Putamen (tissue), 1 donor: ENCODE measurements at places on chromosomes 4 and X.
A peak's percentile ranks its signal among the peaks of the same experiment; 100 is the strongest.

DNA sequence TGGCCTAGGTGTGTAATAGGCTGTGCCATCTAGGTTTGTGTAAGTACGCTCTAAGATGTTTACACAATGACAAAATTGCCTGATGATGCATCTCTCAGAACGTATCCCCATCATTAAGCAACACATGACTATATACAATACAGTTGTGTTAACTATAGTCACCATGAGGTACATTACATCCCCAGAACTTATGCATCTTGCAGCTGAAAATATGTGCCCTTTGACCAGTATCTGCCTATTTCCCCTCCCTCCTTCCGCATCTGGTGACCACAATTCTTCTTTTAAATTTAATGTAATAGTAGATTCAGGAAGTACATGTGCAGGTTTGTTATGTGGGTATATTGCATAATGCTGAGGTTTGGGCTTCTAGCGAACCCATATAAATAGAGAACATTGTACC, 239.8 kb upstream of the IL1RAPL1 start:
- DNase-seq: no peak

- DNase-seq: no peak
Observed at GRCh38 chr4:105296672-105297071, 150.0 kb downstream of the TET2 start.

DNA sequence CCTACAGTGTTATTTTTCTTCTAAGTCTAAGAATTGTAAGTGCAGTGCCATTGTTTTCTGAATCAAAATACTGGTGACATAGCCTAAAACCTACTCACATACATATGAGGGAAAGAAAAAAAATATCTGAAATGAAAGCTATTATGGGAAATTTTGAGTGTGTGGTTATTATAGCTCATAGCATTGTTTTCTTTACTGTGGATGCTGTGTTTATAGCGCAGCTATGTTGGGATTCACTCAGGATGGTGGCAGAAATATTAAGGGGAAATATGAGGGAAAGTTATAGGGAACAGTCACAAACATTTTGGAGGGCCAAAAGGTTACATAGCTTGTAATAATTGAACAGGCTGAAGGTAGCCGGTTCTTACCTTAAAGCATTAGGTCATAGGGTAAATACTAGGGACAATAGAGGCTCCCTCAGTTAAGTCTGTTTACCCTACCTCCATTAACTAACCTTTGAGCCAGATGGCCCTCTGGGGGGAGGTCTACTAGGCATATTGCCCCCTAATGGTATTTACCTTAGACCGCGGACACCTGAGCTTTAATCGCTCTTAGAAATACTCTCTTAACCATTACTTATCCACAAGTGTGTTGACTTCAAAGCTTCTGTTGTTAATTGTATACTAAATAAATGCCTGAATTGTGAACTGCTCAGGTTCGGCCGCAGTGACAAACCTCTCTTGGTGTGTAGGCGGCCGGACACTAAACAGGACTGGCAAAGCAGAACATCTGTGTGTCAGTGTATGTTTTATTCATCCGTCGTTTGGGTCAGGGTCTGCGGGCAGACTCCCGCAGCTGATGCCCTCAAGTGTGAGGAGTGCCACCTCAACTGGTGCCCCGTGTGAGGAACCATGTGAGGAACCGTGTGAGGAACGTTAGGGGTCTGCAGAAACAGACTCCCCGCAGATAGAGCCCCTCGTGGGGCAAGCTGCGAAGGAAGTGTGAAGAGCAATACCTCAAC, 21.3 kb upstream of the SULT1B1 start:
- no peak for DNase-seq

GRCh38 chr4:23023121-23023520, 330.4 kb downstream of the GBA3 start:
- DNase-seq: no peak

DNA sequence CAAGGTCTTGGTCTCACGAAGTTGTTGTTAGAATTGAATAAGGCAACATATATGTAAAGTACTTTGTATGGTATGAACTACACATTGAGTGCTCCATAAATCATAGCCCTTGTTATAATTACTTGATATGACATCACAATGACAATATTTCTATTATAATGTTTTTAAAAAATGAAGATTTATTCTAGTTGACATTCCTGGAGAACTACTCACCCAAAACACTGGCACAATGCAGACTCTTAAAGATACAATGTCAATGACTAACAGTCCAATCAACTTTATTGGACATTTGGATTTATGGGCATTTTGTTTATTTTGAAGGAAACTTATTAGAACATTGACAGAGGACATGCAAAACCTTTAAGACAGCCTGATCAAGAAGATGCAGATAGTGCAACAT, 55.3 kb downstream of the ASB9 start:
- DNase-seq: no peak

DNA sequence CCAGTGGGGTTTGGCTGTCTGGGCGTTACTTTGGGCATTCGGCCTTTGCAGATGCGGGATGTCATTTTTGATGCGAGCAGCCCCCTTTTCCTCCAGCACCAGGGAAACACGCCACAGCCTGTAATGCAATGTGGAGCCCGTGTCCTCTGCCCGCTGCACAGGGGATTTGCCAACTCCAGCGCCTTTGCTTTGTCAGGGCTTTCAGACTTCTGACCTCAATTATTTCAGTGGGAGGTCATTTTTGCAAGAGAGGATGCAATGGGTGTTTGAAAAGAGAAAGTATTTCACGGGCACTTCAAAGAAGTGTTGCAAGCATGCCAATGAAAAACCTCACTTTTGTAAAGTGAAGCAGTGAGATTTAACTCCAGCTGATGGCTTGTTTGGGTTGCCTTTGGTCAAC, 11.5 kb downstream of the CLCN4 start:
- no peak for DNase-seq

- peak; percentile 31 for DNase-seq
Observed at GRCh38 chr4:113979148-113979904, at the start of gene ARSJ. Gene ARSJ, minus strand, starts transcription at chr4:113979647. Its CDS starts 813 bp downstream, at chr4:113978834.

GRCh38 chr4:20625426-20625825, 74.8 kb upstream of the PACRGL start:
- DNase-seq: peak; percentile 6

DNA sequence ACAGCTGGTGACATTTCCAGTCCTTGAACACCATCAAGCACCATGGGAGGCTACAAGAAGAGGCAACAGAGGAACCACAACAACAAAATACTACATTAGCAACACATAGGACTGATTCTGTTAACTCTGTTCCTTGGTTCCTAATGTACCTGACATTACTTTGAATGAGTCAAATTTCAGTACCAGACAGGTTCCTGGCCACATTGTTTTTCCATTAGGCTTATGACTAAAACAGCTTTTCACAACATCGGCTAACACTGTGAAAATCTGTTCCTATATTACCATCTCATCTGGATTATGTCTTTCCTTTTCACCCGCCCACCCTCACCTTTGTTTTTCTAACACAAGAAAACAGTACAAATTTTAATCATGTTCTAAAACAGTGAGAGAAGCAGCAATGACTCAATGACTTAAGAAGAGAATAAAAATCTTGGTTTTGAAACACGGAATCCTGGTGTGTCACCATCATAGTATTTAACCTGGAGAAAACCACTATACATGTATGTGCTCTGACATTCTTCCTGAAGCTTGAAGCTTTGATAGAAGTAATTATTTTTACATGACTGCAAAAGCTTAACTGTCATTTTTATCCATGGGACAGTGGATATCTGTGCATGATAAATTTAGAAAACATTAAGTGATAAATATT, 143.9 kb downstream of the SCFD2 start:
- DNase-seq: no peak

- no peak for DNase-seq
Observed at GRCh38 chrX:39249999-39250398, 448.7 kb downstream of the MID1IP1 start.

- DNase-seq: peak; percentile 34
Observed at GRCh38 chrX:41085878-41086626, 807 bp downstream of the USP9X start.

DNA sequence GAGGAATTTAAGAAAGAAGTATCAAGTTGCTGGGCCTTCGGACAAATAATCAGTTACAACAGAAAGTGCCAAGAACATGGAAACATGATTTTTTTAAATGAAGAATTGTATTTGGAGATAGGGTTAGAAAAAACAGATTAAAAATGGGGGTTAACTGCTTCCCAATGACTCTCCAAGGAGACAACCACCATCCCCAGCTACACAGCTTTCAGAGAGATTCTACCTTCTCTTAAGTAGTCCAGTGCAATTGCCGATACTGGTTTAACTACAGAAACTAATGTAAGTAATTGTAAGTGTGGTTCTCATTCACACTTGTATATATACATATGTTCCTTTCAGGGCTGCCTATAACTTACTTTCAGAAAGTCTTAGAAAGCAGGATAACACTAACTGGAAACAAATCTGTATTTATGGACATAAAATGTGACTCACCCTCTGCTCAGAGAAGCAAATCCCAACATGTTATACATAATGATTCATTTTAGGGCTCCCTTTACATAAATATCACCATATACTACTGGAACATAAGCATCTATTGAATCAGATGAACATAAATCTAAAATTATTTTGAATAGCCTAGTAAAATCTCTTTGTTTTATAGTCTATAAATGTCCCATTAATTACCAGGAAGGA, 248.9 kb upstream of the UGT8 start:
- no peak for DNase-seq

DNA sequence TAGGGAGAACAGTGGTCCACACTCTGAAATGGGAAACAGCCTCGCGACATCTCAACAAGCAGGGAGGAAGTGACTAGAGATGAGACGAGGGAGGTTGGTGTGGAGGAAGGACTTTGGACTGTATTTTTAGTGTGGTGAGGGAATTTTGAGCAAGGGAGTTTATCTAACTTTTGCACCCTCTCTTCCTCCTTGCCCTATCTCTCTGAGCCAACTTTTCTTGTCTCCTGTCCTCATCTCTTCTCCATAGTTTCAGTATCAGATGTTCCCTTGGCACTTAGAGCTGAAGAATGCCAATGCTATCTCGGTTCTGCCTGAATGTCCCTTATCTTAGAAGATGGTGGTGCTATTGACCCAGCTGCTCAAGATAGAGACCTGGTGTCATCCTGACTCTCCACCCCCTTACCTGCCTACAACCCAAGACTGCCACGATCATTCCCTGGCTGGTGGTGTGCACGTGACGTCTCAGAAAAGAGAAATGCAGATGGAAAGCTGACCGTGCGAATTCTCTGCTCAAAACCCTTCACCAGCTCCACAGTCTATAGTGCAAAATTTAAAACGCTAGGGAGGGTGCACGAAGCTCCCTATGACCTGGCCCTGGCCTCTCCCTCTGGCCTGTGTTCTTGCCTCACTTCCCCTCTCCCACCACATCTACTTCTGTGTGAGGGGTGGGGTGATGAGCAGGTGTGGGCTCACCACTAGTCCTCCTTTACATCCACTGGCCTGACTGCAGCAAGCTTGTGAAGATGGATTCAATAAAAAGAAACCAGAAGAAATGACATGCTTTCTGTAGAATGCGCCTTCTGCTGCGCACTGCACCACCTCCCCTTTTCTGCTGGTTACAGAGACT, 20.9 kb downstream of the MPP1 start:
- DNase-seq: no peak

GRCh38 chr4:57265831-57266582, 155.8 kb upstream of the IGFBP7 start:
- no peak for DNase-seq

GRCh38 chrX:152989292-152989658, 4.6 kb downstream of the PNMA5 start:
- DNase-seq: no peak

- DNase-seq: peak; percentile 17
Observed at GRCh38 chr4:185096032-185096653, 46.9 kb upstream of the SLC25A4 start.

GRCh38 chr4:67158666-67159065, 386.6 kb downstream of the CENPC start:
- no peak for DNase-seq

DNA sequence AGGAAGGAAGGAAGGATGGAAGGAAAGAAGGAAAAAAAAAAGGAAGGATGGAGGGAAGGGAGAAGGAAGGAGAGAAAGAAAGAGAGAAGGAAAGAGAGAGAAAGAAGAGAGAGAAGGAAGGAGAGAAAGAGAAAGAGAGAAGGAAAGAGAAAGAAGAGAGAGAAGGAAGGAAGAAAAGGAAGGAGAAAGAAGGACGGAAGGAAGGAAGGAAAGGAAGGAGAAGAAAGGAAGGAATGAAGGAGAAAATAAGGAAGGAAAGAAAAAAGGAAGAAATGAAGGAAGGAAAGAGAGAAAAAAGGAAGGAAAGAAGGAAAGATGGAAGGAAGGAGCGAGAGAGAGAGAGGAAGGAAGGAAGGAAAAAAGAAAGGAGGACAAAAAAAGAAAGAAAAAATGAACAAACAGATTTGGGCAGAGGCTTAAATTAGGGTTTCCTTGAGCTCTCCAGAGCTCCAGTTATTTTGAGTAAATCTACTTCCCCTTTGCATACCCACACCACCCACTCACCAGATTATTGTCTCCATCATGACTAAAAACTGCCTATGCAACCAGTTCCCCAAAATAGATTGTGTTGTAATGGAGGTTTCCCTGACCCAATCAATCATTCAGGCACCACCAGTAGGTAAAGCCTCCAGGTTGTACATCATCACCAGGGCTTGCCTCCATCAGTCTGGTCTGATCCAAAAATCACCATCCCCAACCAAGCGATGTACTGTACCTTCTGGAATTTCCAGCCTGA, 1722.9 kb upstream of the PCDH10 start:
- no peak for DNase-seq

GRCh38 chr4:6907658-6908191, 1.9 kb upstream of the TBC1D14 start:
- DNase-seq: no peak

DNA sequence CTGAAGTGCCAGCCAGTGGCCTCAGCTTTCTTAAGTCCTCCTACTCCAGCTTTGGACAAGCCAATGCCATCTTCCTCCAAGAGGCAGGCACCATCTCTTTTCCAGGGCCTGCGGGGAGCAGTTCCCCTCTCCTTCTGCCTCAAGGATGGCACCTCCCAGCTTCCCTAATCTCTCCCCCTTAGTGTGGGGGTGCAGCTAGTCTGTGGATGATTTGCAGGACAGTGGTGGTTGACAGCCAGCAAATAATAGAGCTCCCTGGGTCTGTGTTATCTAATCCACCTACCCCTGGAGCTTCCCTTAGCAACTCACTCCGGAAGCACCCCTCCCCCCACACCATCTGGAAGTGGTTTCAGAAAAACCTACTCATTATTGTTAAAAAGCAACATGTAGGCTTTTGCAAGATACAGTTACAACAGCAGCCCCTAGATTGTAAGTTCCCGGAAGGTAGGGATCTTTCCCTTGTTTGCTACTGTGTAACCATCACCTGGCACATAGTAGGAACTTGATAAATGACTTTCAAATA, 247.1 kb downstream of the BCOR start:
- no peak for DNase-seq

- DNase-seq: no peak
Observed at GRCh38 chr4:92399032-92399431, 95.3 kb downstream of the GRID2 start.

DNA sequence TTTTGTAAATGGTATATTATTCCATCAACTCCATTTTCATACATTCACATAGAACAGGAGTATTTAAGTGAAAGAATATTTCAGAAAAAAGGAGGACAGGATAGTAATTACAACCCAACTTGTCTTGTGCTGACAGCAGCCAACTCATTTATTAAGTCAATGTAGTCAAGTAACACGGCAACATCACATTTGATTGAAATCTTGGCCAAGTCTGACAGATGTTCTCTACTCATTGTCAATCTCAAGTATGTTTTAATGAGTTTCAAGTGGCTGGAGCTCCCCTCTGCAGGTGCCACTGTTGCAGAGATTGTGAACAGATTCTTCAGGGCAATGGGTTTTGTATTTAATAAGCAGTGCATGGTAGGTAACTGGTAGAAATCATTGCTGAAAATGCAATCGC, 332.5 kb downstream of the C4orf33 start:
- no peak for DNase-seq
